Activated CD4-positive, alpha-beta T cell treated with anti-CD3 and anti-CD28 coated beads for 48 hours (primary cell): ENCODE measurements at places on chromosomes 5 and 9.
A peak's percentile ranks its signal among the peaks of the same experiment; 100 is the strongest.

- DNase-seq, result no peak
These were observed 99.8 kb downstream of the PPP2R2B start for GRCh38 chr5:146778795-146779194.

GRCh38 chr9:16628413-16628812 lies 242.1 kb downstream of the BNC2 start:
- DNase-seq, result no peak

- DNase-seq, result no peak
These were observed 17.2 kb upstream of the CACNA1B start for GRCh38 chr9:137860361-137860760.

- no peak for DNase-seq
These were observed 86.6 kb upstream of the ANKH start for GRCh38 chr5:14958188-14958587.

DNA sequence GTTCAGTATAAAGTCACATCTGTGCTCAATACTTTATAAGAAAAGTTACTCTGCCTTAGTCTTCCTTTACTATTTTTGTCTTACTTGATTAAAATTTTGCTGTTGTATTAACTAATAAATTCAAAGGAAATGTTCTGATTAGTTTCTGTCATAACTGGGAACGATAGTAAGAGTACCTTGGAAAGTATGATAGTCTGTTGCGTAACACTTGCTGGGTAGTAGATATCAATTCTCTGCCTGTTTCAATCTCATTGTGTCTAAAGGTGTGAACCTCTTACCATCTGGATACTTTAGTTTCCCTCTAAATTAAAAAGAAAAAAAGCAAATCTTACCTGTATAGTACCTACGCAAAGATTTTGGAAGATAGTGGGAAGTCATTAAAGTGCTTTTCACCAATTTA lies 48.5 kb downstream of the COMMD10 start:
- DNase-seq, result no peak

DNA sequence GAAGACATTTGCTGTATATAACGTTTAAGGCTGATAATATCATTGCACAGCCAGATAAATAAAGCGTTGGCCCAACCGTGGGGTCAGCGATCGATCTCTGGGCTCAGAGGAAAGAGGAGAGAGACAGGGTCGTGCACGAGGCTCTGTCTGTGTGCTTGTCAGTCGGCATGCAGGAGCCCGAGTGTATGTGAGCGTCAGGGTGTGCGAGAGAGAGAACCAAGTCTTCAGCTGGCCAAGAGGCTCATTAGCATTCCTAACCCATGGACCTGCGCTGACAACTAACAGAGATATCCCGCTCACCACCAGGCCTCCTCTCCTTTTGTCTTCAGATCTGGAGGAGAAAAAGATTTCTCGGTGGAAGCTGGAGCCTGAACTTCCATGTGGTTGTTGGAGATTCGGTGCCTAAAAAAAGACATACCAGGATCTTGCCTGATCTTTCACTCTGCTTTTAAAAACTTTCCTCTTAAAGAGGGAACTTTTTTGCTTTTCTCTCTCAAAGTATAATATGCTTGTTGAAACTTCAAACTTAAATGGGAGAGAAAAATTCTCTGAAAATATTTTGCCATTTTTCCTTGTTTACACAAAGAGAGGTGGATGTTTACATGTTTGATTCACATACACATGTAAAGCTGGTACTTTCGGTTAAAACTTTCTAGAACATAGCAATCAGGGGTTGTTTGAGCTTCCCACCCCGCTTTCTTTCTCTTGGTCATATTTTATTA lies 16.5 kb downstream of the NR2F1 start:
- DNase-seq, result no peak

GRCh38 chr5:59189472-59190244 lies 606.8 kb downstream of the RAB3C start:
- no peak for DNase-seq

DNA sequence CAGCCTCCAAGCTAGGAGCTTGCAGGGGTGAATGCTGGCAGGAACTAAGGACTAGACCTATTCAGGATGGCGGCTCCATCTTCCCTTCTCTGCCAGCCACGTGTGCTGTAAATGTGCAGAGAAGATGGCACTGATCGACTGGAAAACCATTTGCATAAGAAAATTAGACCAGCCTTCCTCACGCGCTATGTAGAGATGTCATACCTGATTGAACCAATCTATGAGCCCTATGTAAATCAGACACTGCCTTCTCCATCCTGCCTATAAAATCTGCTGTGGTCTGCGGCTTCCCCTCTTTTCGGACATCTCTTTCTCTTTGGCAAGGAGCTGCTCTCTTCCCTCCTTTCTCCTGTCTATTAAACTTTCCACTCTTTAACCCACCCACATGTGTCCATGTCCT lies 91.6 kb downstream of the NPR3 start:
- no peak for DNase-seq

DNA sequence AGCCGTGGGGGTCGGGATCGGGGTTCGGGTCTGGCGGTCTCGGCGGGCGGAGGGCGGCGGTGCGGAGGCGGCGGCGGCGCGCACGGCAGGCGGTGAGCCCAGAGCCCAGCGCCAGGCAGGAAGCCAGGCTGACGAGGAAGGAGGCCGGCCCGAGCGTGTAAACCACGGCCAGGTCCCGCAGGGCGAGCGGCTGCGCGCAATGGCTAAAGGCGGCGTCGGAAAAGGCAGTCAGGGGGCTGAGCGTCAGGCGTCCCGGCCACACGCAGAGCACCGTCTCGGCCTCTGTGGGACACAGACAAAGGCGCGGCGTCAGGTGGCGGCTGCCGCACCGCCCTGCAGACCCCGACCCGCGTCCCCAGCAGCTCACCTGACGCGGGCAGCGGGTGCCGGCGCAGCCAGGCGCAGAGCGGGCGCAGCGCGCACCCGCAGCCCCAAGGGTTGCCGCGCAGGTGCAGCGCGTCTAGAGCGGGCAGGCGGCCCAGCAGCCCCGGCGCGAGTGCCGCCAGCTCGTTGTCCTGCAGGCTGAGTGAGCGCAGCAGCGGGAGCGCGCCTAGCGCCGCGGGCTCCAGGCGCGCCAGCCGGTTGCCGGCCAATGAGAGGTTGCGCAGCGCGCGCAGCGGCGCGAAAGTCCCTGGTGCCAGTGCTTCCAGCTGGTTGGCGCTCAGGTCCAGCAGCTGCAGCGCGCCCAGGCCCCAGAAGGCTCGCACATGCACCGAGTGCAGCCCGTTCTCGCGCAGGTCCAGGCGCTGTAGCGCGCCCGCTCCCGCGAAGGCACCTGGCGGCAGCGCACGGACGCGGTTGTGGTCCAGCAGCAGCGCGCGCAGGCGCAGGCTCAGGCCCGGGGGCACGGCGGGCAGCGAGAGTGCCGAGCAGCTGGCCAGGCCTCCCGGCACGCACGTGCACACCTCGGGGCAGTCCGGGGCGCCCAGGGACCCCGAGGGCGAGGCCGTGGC lies 671 bp downstream of the LRRC26 start:
- DNase-seq, result no peak

- no peak for DNase-seq
These were observed 47.3 kb upstream of the GALNT10 start for GRCh38 chr5:154143211-154143641.

- no peak for DNase-seq
These were observed 215.8 kb downstream of the TSSK1B start for GRCh38 chr5:113218906-113219517.

DNA sequence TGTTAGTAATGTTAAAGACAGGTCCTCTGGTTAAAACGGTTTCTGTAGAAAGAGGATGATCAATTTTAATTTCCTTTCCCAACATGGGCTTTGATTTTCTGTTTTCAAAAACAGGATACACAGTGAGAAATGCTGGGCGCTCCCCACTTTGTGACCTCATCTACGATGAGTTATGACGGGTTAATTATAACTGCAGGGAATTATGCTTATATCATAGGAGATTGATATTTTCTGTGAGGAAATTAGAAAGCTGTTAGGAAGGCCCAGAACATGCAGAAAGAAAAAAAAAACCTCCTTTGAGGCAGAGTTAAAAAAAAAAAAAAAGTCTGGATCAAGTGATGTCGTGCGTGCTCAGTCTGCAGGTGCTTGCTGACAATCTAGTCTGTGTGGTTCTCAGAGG lies 176.8 kb upstream of the OTULINL start:
- no peak for DNase-seq

DNA sequence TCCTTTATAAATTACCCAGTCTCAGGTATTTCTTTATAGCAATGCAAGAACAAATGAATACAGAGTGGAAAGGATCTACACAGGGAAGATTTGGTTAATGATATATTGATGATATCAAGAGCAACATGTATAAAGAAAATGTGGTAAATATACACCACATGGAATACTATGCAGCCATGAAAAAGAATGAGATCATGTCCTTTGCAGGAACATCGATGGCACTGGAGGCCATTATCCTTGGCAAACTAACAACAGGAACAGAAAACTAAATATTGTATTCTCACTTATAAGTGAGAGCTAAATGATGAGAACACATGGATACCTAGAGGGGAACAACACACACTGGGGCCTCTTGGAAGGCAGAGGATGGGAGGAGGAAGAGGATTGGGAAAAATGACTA lies 19.9 kb upstream of the PUM3 start:
- DNase-seq, result no peak

DNA sequence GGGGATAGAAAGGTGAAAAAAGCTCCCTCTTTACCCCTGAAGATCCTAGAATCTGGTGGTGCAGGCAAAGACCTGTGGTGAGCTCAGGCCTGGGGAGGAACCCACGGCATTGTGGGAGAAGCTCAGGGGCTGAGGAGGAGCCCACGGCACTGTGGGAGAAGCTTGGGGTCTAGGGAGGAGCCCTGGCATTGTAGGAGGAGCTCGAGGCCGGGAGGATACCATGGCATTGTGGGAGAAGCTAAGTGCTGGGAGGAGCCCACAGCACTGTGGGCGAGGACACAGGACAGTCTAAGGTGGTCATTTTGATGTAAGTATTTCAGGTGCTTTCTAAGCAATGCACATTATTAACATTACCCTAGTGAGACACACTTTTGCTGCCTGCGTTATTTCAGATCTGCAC lies 179.7 kb downstream of the HSD17B3 start:
- DNase-seq, result no peak

DNA sequence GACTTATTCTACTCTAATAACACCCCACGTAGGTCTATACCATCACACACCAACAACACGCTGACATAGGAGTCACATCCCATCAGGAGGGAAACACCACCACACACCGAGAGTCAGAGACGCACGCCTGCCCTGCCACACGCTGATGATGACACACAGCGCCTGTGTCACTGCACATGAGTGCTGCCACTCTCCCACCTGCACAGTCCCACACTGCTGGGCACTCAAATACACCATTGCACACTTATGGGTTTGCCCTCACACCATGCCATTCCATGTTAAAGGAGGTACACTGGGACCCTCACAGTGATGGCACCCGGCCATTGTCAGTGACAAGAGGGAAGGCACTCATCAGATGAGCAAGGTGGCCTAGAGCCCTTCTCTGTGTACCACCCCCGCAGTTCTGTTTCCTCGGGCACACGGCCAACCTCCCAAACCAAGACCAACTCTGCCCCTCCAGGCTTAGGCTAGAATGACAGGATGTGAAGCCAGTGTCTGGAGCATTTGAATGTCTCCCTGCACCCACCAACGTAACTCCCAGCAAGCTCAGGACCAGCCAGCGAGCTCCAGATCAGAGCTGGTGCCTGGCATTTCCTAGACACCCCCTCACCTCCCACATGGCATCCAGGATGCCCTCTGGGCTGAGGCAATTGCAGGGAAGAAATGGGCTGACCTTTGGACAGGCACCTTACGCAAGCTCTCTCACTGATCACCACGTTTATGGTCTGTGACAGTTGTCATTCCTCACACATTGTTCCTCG lies 3.6 kb upstream of the CPLX2 start:
- peak; percentile 41 for DNase-seq

DNA sequence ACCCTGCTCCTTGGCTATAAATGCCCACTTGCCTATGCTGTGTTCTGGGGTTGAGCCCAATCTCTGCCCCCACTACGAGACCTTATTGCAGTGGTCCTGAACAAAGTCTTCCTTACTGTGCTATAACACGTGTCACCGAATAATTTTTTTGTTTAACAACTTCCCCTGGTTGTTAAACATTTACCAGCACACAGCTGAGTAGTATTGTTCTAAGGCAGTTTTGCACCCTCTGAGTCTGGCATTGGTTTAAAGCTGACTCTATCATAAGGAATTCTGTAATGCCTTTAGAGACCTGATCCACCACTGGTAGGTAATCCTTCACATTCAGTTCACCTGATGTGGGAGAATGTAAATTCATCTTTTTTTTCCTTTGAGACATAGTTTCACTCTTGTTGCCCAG lies 25.6 kb upstream of the ANKRD31 start:
- no peak for DNase-seq

DNA sequence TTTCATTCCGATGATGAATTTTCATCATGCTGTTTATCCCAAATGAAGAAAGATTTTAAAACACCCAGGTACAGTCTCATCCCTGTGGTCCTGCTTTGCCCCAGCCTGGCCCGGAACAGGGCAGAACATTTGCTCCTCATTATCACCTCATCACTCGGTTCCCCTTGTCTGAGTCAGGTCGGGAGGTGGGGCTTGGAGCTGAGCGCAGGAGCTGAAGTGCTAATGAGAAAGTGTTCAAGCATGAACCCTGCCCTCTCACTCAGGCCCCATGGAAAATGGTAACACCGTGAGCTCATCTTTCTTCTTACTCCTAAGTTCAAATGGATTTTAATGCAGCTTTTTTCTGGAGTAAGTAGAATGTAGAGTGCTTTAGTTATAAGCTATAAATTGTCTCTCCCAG lies 466.2 kb downstream of the KDM4C start:
- DNase-seq, result no peak

- no peak for DNase-seq
These were observed 92.1 kb downstream of the TLE4 start for GRCh38 chr9:79663878-79664277.

GRCh38 chr9:69573651-69574050 lies 98.5 kb downstream of the APBA1 start:
- no peak for DNase-seq

GRCh38 chr9:137455359-137455991 lies 3.7 kb downstream of the NSMF start:
- peak; percentile 3 for DNase-seq

- DNase-seq, result peak; percentile 7
These were observed 113.5 kb downstream of the CAMK4 start for GRCh38 chr5:111337688-111338087.

DNA sequence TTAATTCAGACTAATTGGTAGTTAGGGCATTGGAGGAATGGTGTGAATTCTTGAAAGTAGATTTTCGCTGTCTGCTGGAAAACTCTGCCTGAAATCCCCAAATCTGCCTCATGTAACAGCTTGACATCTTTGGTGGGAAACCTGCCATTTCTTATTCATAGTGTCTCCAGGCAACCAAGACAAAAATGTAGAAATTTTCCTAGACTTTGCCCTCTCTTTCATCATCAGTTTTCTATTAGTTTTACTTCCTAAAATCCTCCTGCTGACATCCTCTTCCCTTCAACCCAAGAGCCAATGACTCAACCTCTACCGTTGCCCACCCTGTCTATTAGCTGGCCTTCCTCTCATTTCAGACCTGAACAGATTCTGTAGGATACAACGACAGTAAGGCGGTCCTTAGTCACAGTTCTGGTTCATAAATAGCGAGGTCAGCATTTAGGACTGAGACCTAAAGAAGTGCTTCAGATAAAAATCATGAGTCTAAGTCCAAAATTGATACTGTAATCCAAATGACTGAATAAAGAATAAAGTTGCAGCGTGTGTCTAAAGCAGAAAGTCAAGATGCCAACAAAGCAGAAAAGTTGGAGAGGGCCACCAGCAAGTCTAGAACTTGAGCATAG lies 133.9 kb downstream of the MUSK start:
- no peak for DNase-seq
